ENCODE measurements at places on chromosomes 13 and 19.

- no peak for DNase-seq
Observed at GRCh38 chr13:34696741-34697140, 245.3 kb upstream of the NBEA start.

- no peak for DNase-seq
Observed at GRCh38 chr13:30790592-30790991, 55.2 kb downstream of the ALOX5AP start.

- no peak for DNase-seq
Observed at GRCh38 chr13:110305949-110306339, 1.0 kb downstream of the COL4A1 start.

DNA sequence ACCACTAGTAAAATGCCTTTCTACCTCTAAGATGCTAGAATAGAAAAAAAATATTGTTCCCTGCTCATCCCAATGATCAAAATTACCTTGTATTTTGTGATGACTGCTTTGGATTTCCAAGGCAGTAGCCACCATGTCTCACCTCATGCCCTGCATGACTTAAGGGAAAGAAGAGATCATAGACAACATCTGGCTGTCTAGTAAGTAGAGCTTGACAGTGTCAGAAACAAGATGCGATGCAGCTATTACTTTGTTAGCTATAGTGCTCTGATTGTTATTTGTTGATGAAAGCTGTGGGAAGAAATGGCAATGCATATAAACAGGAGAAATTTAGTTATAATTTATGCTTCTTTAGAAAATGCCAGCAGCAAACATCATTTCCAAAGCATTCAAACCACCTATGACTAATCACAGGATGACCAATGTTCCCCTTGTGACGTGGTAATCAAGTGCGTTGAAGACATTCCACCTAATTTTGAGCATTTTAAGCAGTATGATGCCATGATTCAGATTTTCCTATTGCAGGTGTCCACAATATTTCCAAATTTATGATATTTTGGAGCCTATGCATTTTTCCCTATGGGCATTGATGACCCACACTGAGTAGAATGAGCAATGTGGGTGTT lies 308.3 kb downstream of the KCNRG start:
- no peak for DNase-seq

DNA sequence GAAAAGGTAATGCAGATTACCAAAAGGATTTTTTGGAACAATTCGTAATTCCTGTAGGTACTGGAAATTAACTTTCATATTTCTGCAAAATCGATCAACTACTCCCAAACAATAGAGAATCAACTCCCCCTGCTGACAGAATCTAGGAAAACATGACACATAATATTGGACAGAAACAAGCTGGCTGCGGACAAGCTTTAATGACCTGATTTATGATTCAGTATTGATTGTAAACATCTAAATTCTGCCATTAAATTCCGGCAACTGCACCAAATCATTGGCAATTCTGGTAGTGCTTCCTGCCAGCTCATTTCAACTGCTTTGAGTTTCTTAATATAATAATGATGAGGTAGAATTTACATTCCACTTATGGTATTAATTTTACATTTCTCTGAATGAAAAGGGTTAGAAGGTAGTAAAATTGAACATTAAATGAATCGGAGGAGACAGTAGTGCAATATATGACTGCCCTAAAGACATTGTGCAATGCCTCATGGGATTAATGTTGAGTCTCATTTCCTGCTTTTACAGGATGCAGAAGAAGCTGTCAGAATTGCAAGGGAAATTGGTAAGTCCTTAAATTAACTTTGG lies 146.5 kb downstream of the PCCA start:
- no peak for DNase-seq

DNA sequence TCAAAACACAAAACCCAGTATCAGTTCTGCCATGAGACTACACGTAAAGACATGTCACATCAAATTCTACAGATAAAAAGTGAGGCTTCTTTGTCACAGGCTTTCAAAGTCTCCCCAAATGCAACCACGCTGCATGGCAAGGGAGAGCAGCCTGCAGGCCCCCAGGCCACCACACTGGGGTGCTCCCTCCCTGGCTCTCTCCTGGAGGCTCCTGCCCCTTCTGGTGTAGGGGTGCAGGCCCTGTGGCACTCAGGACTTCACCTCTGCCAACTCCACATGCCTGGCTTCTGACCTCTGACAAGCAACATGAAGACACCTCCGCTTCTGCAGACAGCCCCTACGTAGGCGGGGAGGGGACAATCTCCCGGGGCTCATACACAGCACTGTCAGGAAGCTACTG lies 14.3 kb downstream of the AKAP8 start:
- DNase-seq = no peak

GRCh38 chr19:5718037-5718578 lies 1.8 kb downstream of the LONP1 start:
- DNase-seq = no peak

- DNase-seq = no peak
Observed at GRCh38 chr13:114069376-114070097, 62.9 kb downstream of the RASA3 start.
